ENCODE measurements at places on chromosomes 2 and 18.

DNA sequence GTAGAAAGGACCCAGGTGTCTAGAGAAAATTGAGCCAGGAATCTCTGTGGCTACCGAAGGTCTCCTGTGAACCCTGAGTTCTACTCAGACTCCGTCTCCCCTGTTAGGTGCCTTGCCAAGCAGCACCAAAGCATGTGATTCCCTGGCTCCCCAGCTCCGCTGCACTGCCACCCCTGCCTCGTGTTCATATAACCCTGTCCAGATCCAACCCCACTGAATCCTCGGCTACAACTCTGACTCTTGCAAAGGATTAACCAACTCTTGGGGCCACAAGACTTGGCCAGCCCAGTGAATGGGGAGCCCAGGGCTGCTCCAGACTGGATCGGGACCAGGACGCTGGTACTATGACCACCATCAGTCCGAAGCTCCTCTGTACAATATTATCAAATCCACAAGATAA, 37.3 kb upstream of the ACAA2 start:
- no peaks in the 10 kb centered on the region for H3K36me3 ChIP-seq
- no peak overlapping the region for H3K27ac ChIP-seq
- no peak overlapping the region for H3K4me3 ChIP-seq
- peaks cover 5% of the 10 kb centered on the region for H3K27me3 ChIP-seq
- DNase-seq: no peak

DNA sequence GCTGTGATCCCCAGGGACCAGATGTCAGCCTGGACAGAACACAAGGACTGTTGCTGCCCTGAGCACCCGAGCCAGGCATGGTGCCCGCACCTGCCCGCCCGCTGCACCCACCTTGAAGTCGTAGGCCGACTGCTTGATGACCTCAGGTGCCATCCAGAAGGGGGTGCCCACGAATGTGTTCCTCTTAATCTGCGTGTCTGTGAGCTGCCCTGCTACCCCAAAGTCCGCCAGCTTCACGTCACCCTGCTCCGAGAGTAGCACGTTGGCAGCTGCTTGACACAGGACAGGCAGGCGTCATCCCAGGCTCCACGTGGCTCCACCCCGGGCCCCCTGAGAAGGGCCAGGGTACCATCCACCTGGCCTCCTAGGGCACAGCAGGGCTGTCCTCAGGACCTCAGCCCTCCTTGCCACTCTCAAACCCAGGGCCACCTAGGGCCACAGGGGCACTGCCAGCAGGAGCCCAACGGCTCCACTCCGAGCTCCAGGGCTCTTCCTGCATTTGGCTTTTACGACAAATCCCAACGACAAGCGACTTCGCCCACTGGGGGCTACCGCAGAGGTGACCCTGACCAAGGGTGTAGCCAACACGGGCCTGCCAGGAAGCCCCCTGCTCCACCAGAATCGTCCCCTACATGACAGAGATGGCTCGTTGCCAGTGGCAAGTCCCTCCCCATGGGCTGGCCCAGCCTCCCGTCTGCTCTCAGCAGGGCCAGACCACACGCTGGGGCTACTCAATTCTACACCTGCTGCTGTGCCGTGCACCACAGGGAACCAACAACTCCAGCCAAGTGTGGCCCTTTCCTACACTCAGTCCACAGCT, 9.0 kb downstream of the STK25 start:
- H3K4me1 ChIP-seq: peaks cover 3% of the 10 kb centered on the region
- no peak for DNase-seq
- peaks cover 75% of the 10 kb centered on the region for H3K36me3 ChIP-seq
- no peak overlapping the region for H3K27ac ChIP-seq

GRCh38 chr18:75592527-75592926, 165.0 kb upstream of the SMIM21 start:
- no peaks in the 10 kb centered on the region for H3K4me1 ChIP-seq
- H3K27me3 ChIP-seq: no peaks in the 10 kb centered on the region
- no peak overlapping the region for H3K4me3 ChIP-seq
- H3K27ac ChIP-seq: no peak overlapping the region
- H3K36me3 ChIP-seq: no peaks in the 10 kb centered on the region

GRCh38 chr2:974502-974901, 23.9 kb downstream of the SNTG2 start:
- H3K27me3 ChIP-seq: peaks cover 6% of the 10 kb centered on the region
- DNase-seq: no peak
- H3K4me1 ChIP-seq: no peaks in the 10 kb centered on the region
- no peaks in the 10 kb centered on the region for H3K36me3 ChIP-seq
- H3K27ac ChIP-seq: no peak overlapping the region
- H3K4me3 ChIP-seq: no peak overlapping the region

DNA sequence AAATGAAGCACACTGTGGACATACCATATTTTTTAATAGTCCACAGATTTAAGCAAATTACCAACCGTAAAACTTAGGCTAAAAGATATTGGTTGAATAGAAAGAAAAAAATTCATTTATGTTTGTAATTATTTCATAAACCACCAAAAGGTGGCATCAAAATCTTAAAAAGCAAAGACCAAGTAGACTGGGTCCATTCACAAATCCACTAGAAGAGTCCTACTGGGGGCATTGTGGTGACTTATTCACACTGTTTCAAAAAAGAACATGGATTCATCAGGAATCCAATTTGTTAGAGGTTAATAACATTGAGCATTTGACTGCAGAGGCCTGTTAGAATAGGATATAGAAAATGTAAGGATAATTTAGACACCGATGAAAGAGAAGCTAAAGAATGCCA, 194.9 kb upstream of the KYNU start:
- H3K27ac ChIP-seq: no peak overlapping the region
- H3K27me3 ChIP-seq: no peaks in the 10 kb centered on the region
- no peaks in the 10 kb centered on the region for H3K36me3 ChIP-seq
- no peak overlapping the region for H3K4me3 ChIP-seq
- no peak for DNase-seq
- no peaks in the 10 kb centered on the region for H3K4me1 ChIP-seq

DNA sequence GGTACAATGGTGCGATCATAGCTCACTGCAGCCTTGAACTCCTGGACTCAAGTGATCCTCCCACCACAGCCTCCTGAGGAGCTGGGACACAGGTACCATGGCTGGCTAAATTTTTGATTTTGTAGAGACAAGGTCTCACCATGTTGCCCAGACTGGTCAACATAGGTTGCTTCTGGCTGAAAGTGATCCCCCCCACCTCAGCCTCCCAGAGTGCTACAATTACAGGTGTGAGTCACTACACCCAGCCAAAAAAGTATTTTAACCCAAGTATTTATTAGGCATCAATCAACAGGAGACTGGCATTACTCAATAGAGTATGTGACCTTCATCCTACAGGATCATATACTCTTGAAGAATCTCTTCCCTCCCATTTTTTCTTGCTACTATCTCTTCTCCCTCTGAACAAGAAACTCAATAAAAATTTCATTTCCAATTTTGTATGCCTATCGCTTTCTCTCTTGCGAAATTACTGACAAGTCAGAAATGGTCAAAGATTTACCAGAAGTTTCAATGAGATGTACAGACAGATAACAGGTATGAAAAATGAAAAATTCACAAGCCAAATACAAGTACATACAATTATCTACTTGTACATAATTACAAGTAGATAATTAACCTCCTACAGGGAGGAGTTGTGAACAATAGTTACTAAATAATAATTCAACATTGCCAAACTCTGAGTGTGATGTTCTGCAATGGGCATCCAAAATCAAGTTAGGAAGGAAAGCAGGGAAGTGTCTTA, 34.9 kb upstream of the CCNT2 start:
- H3K36me3 ChIP-seq: no peaks in the 10 kb centered on the region
- no peak overlapping the region for H3K4me3 ChIP-seq
- no peak for DNase-seq
- H3K4me1 ChIP-seq: no peaks in the 10 kb centered on the region
- H3K27me3 ChIP-seq: no peaks in the 10 kb centered on the region

- DNase-seq: no peak
- no peak overlapping the region for H3K27ac ChIP-seq
These were observed 6.5 kb upstream of the MAL start for GRCh38 chr2:95018861-95019550.

DNA sequence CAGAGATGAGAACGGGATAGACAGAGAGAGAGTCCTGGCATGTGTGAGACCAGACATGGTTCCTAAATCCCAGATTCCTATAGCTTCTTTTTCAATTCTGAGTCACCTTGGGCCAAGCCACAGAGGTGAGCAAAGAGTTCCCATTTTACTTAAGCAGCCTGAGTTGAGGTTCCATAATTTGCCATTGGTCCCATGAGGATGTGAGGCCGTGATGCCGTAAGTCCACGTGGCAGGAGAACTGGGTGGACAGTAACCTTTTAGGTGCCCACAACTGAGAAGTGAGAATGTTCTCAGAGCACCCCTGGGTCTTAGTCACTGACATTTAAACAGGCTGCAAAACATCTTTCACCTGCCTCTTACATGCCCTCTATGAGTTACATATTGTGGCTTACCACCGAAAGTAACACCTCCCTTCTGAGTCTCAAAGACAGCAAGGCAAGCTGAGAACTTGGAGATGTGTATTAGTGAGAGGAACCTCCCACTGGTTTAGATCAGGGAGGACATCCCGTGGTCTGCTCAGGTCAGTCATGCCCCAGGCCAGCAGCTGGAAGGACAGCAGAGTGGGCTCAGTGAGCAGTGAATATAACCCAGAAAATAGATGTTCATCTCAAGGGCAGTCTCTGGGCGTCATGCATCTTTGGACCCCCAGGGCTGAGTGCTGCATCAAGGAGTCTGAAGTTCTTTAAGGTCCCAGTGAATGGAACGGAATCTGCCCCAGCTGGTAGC, 127.9 kb upstream of the LGALSL start:
- no peak overlapping the region for H3K27ac ChIP-seq
- no peaks in the 10 kb centered on the region for H3K36me3 ChIP-seq
- H3K4me1 ChIP-seq: peaks cover 39% of the 10 kb centered on the region
- H3K27me3 ChIP-seq: no peaks in the 10 kb centered on the region
- DNase-seq: no peak
- no peak overlapping the region for H3K4me3 ChIP-seq

- no peak overlapping the region for H3K27ac ChIP-seq
- no peaks in the 10 kb centered on the region for H3K27me3 ChIP-seq
- no peaks in the 10 kb centered on the region for H3K36me3 ChIP-seq
- H3K4me3 ChIP-seq: no peak overlapping the region
- DNase-seq: no peak
These were observed 114.1 kb downstream of the MMADHC start for GRCh38 chr2:149473521-149473920.
